ENCODE measurements at places on chromosomes 2 and 18.

- no peak for DNase-seq
These were observed 45.5 kb upstream of the CAVIN2 start for GRCh38 chr2:191892391-191892790.

GRCh38 chr18:58754544-58755068 is 83.3 kb downstream of the MALT1 start:
- no peak for DNase-seq

GRCh38 chr2:170498619-170499018 is 216.5 kb upstream of the SP5 start:
- no peak for DNase-seq

DNA sequence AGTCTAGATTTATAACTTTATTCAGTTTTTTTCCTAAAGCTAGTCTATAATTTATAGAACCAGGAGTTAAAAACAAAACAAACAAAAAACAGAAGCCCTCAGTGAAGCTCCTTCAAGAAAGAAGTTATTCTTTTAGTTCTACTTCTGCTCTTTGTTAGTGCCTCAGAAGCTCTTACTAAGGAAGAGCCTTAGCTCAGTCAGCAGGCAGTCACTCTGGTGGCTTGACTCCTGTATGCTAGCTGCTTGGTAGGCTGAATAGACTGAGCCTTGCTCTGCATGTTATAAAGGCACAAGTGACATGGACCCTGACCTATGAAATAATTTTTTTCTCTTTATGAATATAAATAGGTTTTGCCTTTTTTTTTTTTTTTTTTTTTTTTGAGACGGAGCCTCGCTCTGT is 24.8 kb downstream of the NCOA1 start:
- DNase-seq, result no peak

- DNase-seq, result no peak
These were observed 3.3 kb upstream of the HOXD13 start for GRCh38 chr2:176088937-176089842.

DNA sequence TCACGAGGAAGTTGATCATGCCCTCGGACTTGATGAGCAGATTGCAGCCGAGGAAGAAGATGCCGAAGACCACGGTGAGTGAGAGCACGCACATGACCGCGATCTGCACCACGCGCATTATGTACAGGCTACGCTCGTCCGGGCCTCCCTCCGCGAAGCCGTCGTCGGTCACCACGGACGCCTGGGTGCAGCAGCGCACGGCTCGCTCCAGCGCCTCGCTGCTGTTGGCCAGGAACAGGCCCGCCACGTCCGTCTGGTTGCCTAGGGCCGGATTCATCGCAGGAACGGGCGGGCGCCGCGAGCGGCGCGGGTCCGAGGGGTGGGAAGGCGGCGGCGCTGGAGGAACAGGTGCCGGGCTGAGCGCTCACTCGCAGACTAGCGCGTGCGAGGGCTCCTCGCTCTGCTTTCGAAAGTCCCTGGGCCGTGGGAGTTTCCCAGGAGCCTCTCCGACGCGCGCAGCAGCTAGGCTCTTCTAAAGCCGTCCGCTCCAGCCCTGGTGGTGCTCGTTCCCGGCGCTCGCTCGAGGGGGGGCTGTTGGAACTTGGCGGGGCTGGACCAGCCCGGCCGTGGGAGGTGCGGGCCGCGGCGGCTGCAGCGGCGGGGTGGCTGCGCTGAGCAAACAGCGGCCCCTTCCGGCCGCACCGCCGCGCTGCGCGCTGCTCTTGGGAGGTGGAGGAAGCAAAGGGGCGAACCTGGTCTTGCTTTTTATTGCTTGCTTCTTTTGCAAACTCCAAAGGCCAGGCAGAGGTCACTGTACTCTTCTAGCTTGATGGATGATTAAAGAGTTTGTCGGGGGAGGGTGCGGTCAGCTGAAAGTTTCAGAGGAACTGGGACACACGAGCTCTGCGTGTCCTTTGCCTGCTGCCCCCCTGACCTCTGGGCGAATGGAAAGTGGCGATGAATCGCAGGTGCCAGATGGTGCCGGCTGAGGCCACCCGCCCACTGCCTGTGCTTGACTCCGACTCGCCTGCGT is at the start of gene RPRM:
TSS of gene RPRM (minus strand) at position 474 of the 973 bp plus-strand sequence. CDS start at position 277, 197 bp downstream.
- peak; percentile 51 for DNase-seq

GRCh38 chr2:200305797-200306195 is 697 bp upstream of the SPATS2L start:
- no peak for DNase-seq

DNA sequence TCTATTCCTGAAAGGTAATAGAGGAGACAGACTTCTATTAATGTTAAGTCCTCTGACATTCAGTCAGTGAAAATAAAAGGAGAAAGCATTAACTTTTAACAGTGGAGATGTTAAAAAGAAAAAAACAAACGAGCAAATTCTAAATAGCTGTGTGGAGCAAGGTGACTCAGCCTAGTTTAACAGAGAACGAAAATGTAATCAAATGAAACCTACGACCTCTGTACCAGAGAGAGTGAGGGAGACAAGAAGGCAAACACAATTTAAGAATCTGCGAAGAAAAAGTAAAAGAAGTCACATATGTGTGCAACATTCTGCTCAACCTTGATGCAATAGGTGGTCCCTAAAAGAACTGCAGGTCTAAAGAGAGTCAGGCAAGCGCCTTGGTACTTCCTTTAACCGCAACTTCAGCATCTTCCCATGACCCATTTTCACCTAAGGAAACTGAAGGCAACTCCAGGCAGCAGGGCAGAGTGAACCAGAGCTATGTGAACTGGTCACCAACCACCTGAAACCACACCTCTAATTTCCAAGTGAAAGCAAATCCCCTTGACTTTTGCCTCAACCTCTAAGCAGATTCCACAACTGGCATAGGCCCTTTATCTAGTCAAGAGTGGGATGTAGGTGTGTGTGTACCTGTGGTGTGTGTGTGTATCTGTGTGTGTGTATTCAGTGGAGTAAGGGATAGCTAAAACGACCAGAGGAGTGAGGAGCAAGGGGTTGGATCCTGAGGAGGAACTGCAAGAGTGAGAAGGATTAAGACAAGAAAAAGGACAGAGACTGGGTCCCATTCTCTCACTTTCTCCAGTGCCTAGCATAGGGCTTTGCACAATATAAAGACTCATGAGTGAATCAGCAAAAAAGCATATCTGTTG is 43.0 kb downstream of the FIGN start:
- no peak for DNase-seq

GRCh38 chr2:75023666-75024455 is 65.4 kb downstream of the POLE4 start:
- DNase-seq, result no peak

DNA sequence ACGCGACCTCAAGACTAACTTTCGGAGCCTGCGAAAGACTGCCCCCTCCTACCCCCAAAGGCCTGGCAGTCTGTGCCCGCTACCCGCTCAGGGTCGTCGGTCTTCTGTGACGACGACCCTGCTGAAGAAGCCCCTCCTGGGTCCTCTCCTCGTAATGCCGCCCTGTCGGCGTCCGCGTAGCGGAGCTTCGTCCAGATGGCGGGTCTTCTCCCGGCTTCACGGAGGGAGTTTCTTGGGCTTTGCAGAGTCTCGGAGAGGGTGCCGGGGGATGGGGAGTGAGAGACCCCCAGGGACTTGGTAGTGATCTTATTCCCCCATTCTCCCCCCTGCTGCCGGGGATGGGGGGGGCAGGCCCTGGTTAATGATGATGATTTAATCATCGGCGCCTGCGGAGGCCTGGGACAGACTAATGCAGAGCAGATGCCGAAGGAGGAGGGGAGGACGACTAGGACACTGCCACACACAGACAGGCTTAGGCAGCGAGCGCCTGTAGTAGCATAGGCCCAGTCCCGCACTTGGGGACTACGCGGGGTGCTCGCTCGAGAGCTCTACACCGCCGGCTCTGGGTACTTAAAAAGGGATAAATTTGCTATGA is 528 bp upstream of the PCGF1 start:
- DNase-seq, result peak; percentile 58

GRCh38 chr18:74994502-74995418 is 214.2 kb downstream of the PTGR3 start:
- no peak for DNase-seq

GRCh38 chr18:61535401-61535800 is 202.2 kb downstream of the CDH20 start:
- DNase-seq, result no peak

GRCh38 chr18:54946149-54946581 is 13.1 kb downstream of the CCDC68 start:
- DNase-seq, result peak; percentile 58

- no peak for DNase-seq
These were observed 498.3 kb upstream of the LRRTM4 start for GRCh38 chr2:78020491-78020890.

DNA sequence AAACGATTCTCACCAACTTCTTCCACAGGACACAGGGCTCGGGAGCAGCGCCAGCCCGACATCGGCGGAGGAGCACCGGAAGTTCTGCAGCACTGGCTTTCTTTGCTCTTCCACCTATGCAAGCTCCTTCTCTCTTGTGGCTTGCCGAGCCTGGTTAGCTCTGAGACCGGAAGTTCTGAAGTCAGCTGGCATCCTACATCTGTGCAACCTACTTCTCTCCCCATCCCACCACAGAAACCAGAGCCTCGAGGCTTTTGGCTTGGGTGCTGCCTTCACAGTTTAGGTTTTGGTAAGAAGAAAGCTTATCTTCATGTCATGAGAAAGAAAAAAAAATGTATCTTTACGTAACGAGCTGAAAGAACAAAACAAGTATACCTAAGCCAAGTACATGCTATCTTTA is 111.7 kb downstream of the ANKRD44 start:
- DNase-seq, result no peak

DNA sequence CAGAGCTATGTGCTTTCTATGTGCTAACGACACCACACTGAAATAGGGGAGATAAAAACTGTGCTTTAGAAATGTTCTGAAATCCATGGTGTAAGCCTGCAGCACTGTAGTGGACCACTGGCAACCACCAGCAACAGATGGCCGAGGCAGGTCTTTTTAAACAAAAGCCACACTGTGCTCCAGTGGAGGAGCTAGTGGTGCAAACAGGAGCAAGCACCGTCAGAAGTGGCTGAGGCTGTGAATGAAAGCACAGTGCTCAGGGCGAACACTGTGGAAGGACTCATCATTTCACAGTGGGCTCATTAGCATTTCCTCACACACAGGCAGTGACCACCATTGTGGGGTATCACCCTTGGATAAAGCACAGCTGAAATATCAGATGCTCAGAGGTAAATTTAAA is 22.9 kb upstream of the MTX2 start:
- DNase-seq, result no peak

DNA sequence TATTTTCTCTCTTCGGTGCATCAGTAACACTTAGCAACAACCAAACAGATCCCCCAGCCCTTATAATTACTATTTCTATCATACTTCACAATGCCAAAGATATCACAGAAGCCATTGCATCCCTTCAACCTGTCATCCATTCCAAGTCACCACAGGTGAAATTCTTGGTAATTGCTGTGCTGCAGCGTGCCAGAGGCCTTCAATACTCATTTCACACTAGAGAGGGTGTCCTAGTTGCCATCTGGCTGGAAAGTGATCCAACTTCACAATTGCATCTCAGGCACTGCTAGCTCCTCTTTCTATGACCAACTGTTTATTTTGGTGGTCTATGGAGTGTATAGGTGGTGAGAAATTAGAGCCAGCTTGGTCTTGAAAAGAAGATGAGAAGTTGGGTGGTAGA is 131.2 kb downstream of the NUP35 start:
- no peak for DNase-seq

DNA sequence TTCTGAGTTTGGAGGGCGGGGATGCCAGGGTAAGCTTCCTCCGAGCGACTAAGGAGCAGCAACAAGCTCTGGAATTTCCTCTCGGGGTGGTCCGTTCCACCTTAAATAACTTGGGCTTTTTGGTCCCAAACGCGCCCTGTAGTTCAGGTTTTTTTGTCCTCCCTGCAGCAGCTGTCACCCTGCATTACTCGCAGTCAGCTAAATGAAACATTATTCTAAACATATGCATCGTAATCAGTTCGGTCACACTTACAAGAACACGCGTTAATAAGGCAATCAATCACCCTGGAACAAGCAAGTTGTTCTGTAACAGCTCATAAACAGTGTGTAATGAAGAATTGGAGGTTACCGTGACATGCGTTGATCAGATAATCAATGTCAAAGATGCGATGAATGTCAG is 8.3 kb downstream of the EVX2 start:
- DNase-seq, result no peak

DNA sequence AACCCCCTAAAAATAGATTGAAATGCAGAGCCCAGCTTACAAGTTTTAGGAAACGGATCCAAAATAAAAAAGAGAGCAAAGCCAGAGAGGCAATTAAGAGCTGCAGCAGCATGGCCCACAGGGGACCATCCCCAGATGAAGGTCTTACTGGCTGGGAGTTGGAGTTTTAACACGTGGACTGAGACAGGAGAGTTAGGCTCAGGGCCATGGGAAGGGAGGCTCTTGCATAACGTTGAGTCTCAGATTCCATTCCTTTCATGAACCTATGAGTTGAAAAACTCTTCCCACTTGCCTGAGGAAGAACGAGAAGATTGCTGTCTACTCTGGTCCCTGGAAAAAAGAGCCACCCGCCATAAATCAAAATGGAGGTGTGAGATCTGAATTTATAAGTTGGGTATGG is 101.8 kb upstream of the NDUFV2 start:
- DNase-seq, result no peak

- DNase-seq, result no peak
These were observed 11.8 kb upstream of the KCMF1 start for GRCh38 chr2:84959095-84959565.

DNA sequence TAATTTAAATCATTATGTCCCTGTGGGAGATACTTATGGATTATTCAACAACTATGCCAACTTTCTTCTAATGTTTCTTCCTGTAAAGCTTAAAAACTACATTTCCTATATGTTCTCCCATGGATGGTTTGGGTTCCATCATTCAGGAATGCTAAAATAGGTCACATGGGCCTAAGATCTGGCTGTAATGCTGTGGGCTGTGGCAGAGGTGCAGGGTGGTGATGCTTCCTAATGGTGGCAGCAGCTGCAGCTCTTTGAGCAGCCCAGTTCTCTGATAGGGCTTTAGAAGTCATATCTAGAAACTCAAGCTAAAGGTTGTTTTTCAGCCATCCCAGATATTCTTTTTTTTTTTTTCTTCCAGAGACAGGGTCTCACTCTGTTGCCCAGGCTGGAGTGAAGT is 266.1 kb downstream of the ZNF385B start:
- peak; percentile 44 for DNase-seq

GRCh38 chr2:99677814-99678213 is 188.0 kb upstream of the REV1 start:
- no peak for DNase-seq

DNA sequence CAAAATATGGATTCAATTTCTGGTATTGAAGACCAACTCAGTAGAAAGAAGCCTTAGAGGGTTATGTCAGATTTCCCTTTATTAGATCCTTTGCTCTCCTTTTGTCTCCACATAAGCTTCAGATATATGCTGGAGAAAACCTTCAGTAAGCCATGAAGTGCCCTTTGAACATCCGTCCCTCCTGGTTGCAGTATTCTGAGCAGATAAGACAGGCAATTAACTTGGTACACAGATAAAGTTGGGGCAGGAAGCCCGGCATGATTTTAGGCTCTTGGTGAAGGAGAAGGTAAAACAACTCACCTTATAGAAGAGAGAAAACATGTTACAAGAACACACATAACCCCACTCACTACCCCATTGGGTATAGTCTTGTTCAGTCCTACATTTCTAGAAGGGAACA is 76.4 kb downstream of the SRD5A2 start:
- no peak for DNase-seq

- DNase-seq, result no peak
These were observed 130.8 kb downstream of the SMAD7 start for GRCh38 chr18:48819781-48820482.

Data from Caco-2 (cell line).